ENCODE measurements at places on chromosomes 1 and 21. TPM values are rescaled to one million over a fixed set of nuclear protein-coding genes. Genes with fewer than 3 reads are reported as not detected.

MYOC gene
- total RNA-seq: not detected

PM20D1 gene
- 0.55 TPM for total RNA-seq

FGR gene
- 0.27 TPM for total RNA-seq

PARS2 gene
- 5.6 TPM for total RNA-seq

- DNase-seq: no peak
These were observed 32.8 kb downstream of the C2CD2 start for GRCh38 chr21:41921021-41921420.

DNA sequence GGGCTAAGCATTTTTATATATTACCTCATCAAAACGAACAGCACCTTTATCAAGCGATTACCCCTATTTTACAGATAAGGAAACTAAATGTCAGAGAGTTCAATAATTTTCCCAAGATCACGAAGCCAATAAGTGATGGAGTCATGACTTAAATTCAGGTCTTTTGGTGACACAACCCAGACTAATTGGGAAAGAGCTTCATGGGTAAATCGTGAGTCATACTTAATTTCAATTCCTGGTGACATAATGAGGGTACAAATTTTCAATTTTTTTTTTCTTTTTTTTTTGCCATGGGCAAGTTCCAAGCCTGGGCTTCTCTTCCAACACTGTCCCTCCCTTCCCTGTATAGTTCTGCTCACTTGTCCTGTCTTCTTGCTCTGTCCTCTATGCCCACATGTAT is 30.1 kb upstream of the IL10 start:
- DNase-seq: no peak

DNA sequence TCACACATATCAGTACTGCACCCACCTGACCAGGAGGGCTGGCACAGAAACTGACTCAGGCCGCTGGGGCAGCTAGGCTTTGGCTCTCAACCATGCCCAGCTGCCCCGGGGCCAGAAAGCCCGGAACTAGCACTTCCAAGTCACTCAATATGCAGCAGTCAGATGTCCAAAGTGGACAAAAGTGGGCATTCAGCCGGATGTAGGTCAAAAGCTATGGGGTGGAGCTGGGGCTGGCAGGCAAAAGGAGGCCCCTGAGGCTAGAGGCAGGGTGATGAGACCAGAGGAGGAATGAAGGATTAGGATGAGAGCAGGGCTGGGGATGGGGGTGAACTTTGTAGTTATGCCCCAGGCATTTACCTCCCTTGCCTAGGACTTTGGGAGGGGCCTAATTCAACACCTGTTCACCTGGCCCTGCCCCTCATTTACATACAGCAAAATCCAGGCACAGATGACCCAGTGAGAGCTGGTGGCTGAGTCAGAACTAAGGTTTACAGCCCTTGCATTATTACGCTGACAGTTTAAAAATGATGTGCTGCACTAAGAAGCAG is 30.7 kb upstream of the EDN2 start:
- DNase-seq: no peak

DNA sequence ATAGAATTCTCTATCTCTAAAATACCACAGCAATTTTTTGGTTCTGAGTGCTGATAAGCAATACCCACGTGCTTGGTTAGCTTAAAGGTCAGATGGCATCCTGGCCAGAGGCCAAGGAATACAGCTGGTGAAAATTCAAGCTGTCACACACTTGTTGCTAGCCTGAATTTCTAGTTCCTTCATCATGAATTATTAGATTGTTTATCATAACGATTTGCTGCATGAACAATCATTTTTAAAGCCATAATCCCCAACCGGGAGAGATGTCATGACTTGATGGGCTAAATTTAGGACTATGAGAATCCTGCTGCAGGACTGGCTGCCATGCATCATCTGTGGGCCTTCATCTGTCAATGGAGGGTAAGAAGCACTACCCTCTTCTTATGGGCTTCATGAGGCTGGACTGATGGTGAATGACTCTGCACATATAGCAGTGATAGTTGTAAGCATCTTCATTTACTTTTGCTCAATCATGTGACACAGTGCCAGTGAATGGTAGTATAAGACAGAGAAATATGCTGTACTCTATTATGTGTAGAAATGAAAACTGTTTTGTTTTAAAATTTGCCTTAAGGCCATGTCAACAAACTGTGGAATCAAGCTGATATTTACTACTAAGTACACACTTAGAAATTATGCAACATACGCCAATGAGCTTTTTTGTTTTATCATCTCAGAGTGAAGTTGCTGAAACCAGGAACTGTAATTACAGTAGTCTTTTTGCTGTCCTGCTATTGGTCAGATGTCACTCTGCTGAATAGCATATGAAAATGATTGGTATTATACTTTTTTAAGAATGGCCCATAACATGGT is 80.5 kb upstream of the RALGPS2 start:
- DNase-seq: no peak

- no peak for DNase-seq
These were observed 54.0 kb upstream of the LRP8 start for GRCh38 chr1:53381790-53382401.

GRCh38 chr1:234494049-234494448 is 15.1 kb upstream of the TARBP1 start:
- DNase-seq: no peak

DNA sequence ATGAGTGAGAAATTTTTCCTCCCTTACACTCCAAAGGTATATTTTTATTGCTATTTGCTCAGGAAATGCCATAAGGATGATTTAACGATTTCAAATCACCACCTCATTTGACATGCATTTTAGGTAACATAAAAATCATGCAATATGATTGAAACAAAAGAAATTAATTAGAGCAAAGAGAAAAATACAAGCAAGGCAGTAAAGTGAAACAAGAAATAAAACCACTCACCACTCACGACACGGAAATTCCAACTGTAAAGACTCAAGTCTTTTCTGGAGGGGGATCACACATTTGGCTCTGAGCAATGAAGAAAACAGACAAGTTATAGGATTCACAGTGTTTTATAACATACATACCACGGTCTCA is 86.8 kb upstream of the ARHGAP29 start:
- no peak for DNase-seq
